ENCODE measurements at places on chromosomes 12 and 14.

DNA sequence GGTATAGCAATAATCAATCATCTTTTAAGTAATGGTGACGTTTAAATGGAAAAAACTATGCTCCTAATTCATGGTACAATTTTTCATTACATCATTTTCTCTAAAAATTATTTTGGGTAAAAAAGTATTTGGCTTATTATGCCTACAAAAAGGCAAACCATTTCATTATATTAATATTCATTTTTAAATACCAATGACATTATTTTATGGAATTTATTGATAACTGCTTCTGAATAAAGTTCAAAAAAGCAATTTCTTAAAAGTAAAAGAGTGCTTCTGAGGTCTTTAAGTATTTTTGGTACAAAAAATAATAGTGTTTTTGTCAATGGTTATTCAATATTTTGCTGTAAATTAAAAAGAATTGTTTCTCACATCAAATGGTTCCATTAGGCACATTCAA is 12.2 kb downstream of the SLC38A2 start:
- DNase-seq = no peak

DNA sequence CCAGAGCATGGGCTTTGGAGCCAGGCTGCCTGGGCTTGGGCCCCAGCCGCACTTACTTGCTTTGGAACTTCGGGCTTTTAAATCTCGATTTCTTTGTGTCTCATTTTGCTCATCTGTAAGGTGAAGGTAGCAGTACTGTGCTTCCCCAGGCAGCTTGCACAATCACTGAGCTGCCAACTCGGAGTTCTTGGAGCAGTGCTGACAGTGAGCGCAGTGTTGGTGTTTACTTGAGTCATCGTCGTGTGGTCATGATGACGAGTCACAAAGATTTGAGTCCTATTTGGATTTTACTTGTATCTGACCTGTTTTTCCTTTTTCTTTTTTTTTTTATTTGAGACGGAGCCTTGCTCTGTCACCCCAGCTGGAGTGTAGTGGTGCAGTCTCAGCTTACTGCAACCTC is 31.3 kb upstream of the ATF1 start:
- DNase-seq = peak; percentile 89

GRCh38 chr12:110501399-110501751 is 536 bp downstream of the VPS29 start:
- DNase-seq = peak; percentile 24

GRCh38 chr14:103246070-103246469 is 88.0 kb upstream of the EIF5 start:
- no peak for DNase-seq

GRCh38 chr12:115079760-115080159 is 395.8 kb upstream of the TBX3 start:
- DNase-seq = no peak

- no peak for DNase-seq
These were observed 1927.9 kb upstream of the SEL1L start for GRCh38 chr14:83461521-83461920.

Data from brain microvascular endothelial cell (primary cell).